ENCODE measurements at places on chromosomes 11 and 22.
A peak's percentile ranks its signal among the peaks of the same experiment; 100 is the strongest.

GRCh38 chr11:32071811-32072210, 19.1 kb upstream of the RCN1 start:
- DNase-seq = no peak

- no peak for DNase-seq
Measured at GRCh38 chr22:27719535-27720227, 81.9 kb downstream of the MN1 start.

- no peak for DNase-seq
Measured at GRCh38 chr11:126855536-126855935, 145.0 kb downstream of the KIRREL3 start.

GRCh38 chr11:67369801-67370284, 3.6 kb downstream of the CLCF1 start:
- no peak for DNase-seq

DNA sequence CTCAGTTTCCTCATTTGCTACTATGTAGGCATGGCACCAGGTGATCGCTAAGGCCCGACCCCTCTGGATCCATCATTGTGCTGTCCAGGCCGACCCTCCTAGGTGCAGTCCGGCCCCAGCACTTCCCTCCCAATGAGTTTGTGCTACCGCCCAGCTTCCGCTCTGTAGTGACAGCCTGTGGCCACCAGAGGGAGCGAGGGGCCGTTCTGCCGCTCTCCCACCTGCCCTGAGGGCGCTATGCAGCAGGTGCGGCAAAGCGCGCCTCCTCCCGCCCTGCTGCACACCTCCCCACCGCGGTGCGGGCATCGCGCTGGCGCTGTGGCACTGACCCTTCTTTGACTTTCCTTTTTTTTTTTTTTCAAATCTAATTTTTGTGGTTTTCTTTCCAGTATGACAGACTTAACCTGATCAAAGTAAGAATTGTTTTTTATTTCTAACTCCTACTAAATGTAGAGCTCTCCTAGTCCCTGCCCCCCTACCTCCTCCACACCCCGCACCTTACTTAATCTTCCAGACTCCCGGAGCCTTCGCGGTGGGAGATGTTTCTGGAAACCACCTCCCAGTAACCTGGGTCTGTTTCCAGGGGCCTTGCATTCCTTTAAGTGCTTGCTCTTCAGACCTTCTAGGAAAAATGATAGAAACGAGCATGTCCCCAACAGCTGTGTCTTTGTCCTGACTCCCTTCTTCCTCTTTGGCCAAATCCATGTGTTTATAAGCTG, 73.7 kb downstream of the SCN3B start:
- DNase-seq = peak; percentile 31
